ENCODE measurements at places on chromosomes 3 and 15. TPM values are rescaled to one million over a fixed set of nuclear protein-coding genes. Genes with fewer than 3 reads are reported as not detected.

BFSP2 gene
- total RNA-seq, result 3.0 TPM

CX3CR1 gene
- total RNA-seq, result 12.7 TPM

GRCh38 chr3:124322309-124322880, 330.5 kb upstream of the ROPN1 start:
- H3K27ac ChIP-seq, result no peak overlapping the region
- no peaks in the 10 kb centered on the region for H3K27me3 ChIP-seq
- DNase-seq, result no peak
- H3K36me3 ChIP-seq, result no peaks in the 10 kb centered on the region
- no peaks in the 10 kb centered on the region for H3K4me1 ChIP-seq

CHRM5 gene
- total RNA-seq, result not detected

GRCh38 chr3:141328286-141329166, 39.8 kb upstream of the ZBTB38 start:
- no peaks in the 10 kb centered on the region for H3K27me3 ChIP-seq
- H3K27ac ChIP-seq, result no peak overlapping the region
- no peak overlapping the region for H3K4me3 ChIP-seq
- H3K36me3 ChIP-seq, result no peaks in the 10 kb centered on the region
- no peak for DNase-seq
- H3K4me1 ChIP-seq, result no peaks in the 10 kb centered on the region

- peak; percentile 83 for DNase-seq
- H3K4me1 ChIP-seq, result peaks cover 76% of the 10 kb centered on the region
- H3K36me3 ChIP-seq, result no peaks in the 10 kb centered on the region
- H3K27ac ChIP-seq, result peak overlapping the region; percentile 98
- peak overlapping the region; percentile 49 for H3K4me3 ChIP-seq
- no peaks in the 10 kb centered on the region for H3K27me3 ChIP-seq
Observed at GRCh38 chr3:13019243-13020095, 53.8 kb downstream of the IQSEC1 start.

PRSS50 gene
- not detected for total RNA-seq

DNA sequence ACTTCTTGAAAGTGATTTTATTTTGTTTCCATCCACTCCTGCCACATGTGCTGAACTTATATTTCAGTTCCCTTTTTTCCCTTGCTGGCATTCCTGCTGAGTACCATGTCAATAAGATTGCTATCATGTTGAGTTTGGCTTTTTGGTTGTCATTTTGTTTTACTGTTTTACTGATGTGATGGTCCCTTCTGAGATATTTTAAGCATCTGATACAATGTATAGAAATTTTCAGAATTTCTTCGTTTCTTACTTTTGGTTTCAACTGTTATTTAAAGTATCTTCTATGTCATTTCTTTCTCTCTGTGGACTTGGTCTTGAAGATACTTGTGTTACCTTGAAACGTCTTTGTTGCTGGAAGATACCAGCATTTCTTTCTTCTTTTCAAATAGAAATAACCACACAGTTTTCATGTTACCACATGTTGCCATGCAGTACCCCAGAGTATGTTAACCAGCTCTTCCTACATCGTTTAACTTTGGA, 14.1 kb downstream of the SIDT1 start:
- no peaks in the 10 kb centered on the region for H3K27me3 ChIP-seq
- no peaks in the 10 kb centered on the region for H3K4me1 ChIP-seq
- H3K36me3 ChIP-seq, result no peaks in the 10 kb centered on the region
- H3K4me3 ChIP-seq, result no peak overlapping the region
- no peak overlapping the region for H3K27ac ChIP-seq

DNA sequence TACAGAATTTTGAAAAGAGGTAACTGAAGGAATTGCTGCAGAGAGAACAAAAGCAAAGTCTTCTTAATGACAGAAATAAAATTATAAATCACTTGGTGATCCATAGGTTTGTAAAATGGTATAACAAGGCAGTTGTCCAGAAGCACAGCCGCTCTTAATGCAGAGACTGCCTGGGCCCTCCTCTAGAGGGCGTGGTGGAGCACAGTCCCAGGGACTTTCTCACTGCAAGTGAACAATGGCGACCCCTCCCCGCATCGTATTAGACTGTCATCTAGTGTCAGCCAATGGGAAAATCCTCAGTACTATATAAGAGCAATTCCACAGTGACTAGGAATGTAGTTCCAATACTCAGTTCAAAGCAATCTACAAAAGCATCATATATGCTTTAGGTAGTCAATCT, 26.4 kb upstream of the ZBED2 start:
- H3K36me3 ChIP-seq, result peaks cover 11% of the 10 kb centered on the region
- H3K27me3 ChIP-seq, result no peaks in the 10 kb centered on the region
- no peak for DNase-seq

TBL1XR1 gene
- 156 TPM for total RNA-seq

GRCh38 chr3:130312374-130312773, 33.1 kb upstream of the COL6A5 start:
- no peaks in the 10 kb centered on the region for H3K4me1 ChIP-seq

- no peak overlapping the region for H3K27ac ChIP-seq
- no peaks in the 10 kb centered on the region for H3K27me3 ChIP-seq
Observed at GRCh38 chr3:43584043-43584826, 37.6 kb downstream of the ANO10 start.

LAMB2 gene
- total RNA-seq, result 284 TPM

- H3K27me3 ChIP-seq, result no peaks in the 10 kb centered on the region
- DNase-seq, result no peak
- no peaks in the 10 kb centered on the region for H3K36me3 ChIP-seq
- no peaks in the 10 kb centered on the region for H3K4me1 ChIP-seq
- H3K27ac ChIP-seq, result no peak overlapping the region
Observed at GRCh38 chr3:1734494-1735122, 364.1 kb upstream of the CNTN4 start.

DNA sequence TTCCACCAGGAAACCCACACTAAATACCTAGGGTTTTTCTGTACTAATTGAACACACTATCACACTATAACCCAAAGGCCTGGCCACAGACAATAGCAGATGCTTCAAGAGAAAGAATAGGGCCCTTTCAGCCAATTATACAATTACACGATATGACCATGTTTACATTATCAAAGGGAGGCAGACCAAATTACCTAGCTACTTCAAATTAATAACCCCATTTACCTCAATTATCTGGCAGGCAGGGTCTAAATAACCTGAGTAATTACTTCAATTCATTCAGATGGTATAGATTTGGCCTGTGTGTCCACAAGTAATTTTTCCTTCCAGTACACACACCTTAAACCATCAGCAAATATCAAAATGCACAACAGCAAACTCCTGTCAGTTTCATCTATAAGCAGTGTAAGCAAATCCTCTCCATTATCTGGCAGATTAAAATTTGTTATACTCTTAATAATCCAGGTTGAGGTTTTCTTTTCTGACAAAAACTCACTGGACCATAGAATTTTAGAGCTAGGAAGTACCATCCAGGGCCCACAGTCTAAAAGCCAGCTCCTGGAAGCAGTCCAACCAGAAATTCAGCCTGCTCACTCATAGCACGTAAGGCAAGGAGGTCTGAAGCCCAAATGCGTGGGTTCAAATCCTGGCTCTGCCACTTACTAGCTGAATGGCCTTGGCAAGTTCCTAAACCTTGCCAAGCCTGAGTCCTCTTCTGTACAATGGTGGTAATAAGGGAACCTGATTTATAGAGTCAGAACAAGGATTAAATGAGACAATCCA, 51.8 kb downstream of the RFTN1 start:
- H3K4me1 ChIP-seq, result peaks cover 7% of the 10 kb centered on the region
- H3K4me3 ChIP-seq, result no peak overlapping the region
- no peaks in the 10 kb centered on the region for H3K27me3 ChIP-seq
- DNase-seq, result no peak
- peaks cover 4% of the 10 kb centered on the region for H3K36me3 ChIP-seq
- peak overlapping the region; percentile 37 for H3K27ac ChIP-seq

FANCD2 gene
- 18.0 TPM for total RNA-seq

- H3K4me3 ChIP-seq, result no peak overlapping the region
- DNase-seq, result no peak
- H3K36me3 ChIP-seq, result no peaks in the 10 kb centered on the region
- H3K4me1 ChIP-seq, result no peaks in the 10 kb centered on the region
Observed at GRCh38 chr3:144175644-144176425, 204.2 kb downstream of the DIPK2A start.

GRCh38 chr3:169841171-169841570, 28.5 kb upstream of the LRRC34 start:
- H3K36me3 ChIP-seq, result no peaks in the 10 kb centered on the region
- H3K4me3 ChIP-seq, result no peak overlapping the region
- no peaks in the 10 kb centered on the region for H3K27me3 ChIP-seq
- DNase-seq, result no peak

GRCh38 chr15:99477791-99478471, 87.9 kb upstream of the MEF2A start:
- H3K4me1 ChIP-seq, result peaks cover 37% of the 10 kb centered on the region
- H3K27me3 ChIP-seq, result no peaks in the 10 kb centered on the region
- no peak overlapping the region for H3K27ac ChIP-seq

DNA sequence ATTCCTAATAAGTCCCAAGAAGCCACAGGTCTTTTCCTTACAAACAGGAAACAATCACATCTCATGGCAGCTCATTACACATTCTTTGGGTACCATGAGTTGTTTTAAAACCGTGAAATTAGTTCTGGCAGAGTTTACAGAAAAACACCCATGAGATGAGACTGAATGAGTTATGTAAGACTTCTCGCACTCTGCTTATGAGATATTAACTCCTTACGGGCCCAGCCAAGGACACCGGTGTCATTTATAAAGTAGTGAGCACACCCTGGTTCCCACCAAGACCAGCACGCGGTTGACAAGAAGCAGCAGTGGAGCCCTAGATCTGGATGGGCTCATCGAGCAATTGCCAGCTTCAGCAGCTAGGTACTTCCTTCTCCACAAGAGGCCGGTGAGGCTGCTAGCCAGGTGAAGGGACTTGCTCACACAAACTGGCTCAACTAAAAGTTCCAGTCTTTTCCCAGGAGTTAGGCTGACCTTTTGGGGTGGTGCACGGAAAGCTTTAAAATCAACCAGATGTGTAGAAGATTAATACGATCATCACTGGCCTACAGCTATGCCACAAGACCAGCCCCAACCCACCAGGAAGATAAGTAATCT, 318.6 kb upstream of the ICE2 start:
- no peak overlapping the region for H3K27ac ChIP-seq
- no peak overlapping the region for H3K4me3 ChIP-seq
- H3K36me3 ChIP-seq, result no peaks in the 10 kb centered on the region
- peaks cover 23% of the 10 kb centered on the region for H3K4me1 ChIP-seq

Data from spleen (tissue), 13 donors.